ENCODE measurements at places on chromosomes 6 and 20. TPM values are rescaled to one million over a fixed set of nuclear protein-coding genes. Genes with fewer than 3 reads are reported as not detected.

The OTOR gene
- total RNA-seq, result not detected

The RAET1L gene
- not detected for total RNA-seq

The PHACTR2 gene
- 76.9 TPM for total RNA-seq

The ISM1 gene
- total RNA-seq, result 4.0 TPM

The ADNP gene
- total RNA-seq, result 23.5 TPM

The ROS1 gene
- 1.4 TPM for total RNA-seq

The OR2H1 gene
- not detected for total RNA-seq
